ENCODE measurements at places on chromosomes 2 and 18. TPM values are rescaled to one million over a fixed set of nuclear protein-coding genes. Genes with fewer than 3 reads are reported as not detected.
A peak's percentile ranks its signal among the peaks of the same experiment; 100 is the strongest.

The TGFA gene
- total RNA-seq, result 0.39 TPM

The OTOS gene
- total RNA-seq, result not detected

The SLC30A3 gene
- 0.34 TPM for total RNA-seq

GRCh38 chr2:124804014-124804940, 779.2 kb downstream of the CNTNAP5 start:
- no peaks in the 10 kb centered on the region for H3K4me1 ChIP-seq
- no peaks in the 10 kb centered on the region for H3K36me3 ChIP-seq
- no peak overlapping the region for H3K27ac ChIP-seq
- no peaks in the 10 kb centered on the region for H3K27me3 ChIP-seq
- DNase-seq, result no peak
- H3K4me3 ChIP-seq, result no peak overlapping the region

GRCh38 chr2:157777427-157777826, 98.7 kb downstream of the ACVR1 start:
- peaks cover 75% of the 10 kb centered on the region for H3K36me3 ChIP-seq
- H3K4me3 ChIP-seq, result no peak overlapping the region
- H3K27ac ChIP-seq, result no peak overlapping the region
- H3K4me1 ChIP-seq, result peaks cover 27% of the 10 kb centered on the region
- DNase-seq, result no peak

DNA sequence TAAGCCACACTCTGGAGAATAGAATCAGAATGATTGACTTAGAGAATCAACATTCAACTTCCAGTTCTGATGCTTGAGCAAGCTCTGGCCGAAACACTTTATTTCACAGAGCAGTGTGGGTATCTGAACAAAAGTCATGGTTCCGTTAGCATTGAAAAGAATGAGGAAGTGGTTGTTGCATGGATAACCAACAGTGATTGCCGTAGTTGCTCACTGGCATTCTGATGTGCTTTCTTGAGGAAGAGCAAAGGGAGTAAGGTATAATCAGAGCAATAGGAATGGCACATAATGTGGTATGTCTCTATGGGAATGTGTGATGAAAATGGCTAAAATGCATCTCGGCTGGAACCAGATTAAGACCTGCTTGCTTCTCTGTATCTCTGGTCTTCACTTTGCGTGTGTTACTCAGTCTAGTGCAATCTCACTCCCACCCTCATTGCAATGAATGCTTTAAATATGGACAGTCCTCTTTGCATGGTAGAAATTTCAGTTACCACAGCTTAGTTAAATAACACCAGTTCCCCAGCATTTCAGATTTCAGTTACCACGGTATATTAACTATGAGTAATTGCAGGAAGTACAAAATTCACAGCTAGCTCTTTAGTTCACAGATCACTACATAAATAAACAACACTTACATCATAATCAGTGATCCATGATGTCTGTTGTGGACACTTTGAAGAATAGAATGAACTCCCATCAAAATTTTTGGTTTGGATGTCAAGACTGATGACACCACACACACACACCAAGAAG, 7.8 kb upstream of the RAB12 start:
- no peaks in the 10 kb centered on the region for H3K27me3 ChIP-seq
- H3K4me3 ChIP-seq, result no peak overlapping the region
- H3K36me3 ChIP-seq, result no peaks in the 10 kb centered on the region
- H3K4me1 ChIP-seq, result no peaks in the 10 kb centered on the region
- no peak overlapping the region for H3K27ac ChIP-seq
- no peak for DNase-seq

DNA sequence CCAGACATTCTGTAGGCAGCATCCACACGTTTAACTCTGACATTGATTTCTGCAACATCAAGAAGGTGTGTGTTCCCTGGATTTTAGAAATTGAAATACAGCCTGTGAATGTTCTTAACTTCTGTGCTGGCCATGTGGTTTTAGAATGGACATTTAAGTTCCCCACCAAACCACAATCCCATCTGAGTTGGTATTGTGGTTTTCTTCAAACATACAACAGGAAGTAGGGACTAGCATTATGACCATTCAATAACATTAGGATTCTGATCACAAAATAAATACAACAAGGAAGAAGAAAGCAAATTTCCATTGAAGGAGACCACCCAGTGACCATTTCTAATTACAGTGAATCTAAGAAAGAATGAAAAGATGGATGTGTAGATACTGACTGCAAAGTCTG, 51.2 kb downstream of the MAP3K20 start:
- no peaks in the 10 kb centered on the region for H3K27me3 ChIP-seq
- H3K27ac ChIP-seq, result no peak overlapping the region
- H3K36me3 ChIP-seq, result peaks cover 16% of the 10 kb centered on the region
- H3K4me3 ChIP-seq, result no peak overlapping the region
- H3K4me1 ChIP-seq, result peaks cover 51% of the 10 kb centered on the region

DNA sequence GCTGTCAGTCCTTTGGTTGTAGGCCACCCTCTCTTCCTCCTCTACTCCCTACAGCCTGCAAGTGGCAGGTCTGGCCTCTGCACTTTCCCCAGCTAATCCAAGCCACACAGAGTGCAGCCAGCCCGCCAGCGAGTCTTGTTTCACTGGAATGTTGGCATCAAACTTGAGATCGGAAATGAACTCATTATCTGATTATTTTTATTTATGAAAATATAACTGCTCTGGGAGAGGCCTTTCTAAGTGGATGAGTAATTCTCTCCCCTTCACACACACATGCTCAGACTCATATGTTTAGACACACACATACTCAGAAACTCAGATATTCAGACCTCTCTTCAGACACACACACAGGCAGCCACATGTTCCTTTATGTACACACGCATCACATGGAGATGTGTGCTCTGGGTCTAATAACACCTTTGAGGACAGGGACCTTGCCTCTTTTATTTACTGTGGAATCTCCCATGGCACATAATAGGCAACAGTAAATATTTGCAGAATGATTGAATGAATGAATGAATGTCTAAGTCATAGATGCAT, 151.3 kb downstream of the ZFP36L2 start:
- H3K27me3 ChIP-seq, result no peaks in the 10 kb centered on the region
- H3K27ac ChIP-seq, result peak overlapping the region; percentile 80
- H3K4me3 ChIP-seq, result no peak overlapping the region
- no peaks in the 10 kb centered on the region for H3K36me3 ChIP-seq
- H3K4me1 ChIP-seq, result peaks cover 50% of the 10 kb centered on the region
- DNase-seq, result peak; percentile 87

Measured in psoas muscle (tissue), 8 donors.